ENCODE measurements at places on chromosomes 5 and 9.

- no peak for DNase-seq
Observed at GRCh38 chr9:68794898-68795297, 89.9 kb downstream of the PIP5K1B start.

GRCh38 chr5:66558560-66558959 is 37.6 kb upstream of the MAST4 start:
- DNase-seq, result no peak

- DNase-seq, result no peak
Observed at GRCh38 chr5:56060276-56061110, 65.7 kb upstream of the IL6ST start.

- DNase-seq, result peak; percentile 96
Observed at GRCh38 chr9:127741831-127742434, 6.8 kb upstream of the TOR2A start.

- DNase-seq, result peak; percentile 67
Observed at GRCh38 chr5:153276151-153276550, 214.3 kb upstream of the GRIA1 start.

DNA sequence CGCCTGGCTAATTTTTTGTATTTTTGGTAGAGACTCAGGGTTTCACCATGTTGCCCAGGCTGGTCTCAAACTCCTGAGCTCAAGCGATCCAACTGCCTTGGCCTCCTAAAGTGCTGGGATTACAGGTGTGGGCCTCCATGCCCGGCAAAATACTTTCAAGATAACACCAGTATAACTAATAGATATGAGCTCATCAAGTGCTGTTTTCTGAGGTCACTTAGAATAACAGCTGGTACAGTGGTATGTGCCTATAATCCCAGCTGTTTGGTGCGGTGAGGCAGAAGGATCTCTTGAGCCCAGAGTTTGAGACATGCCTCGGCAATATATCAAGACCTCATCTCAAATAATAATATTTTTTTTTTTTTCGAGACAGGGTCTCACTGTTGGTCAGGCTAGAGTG is 30.5 kb upstream of the CREBRF start:
- no peak for DNase-seq

- DNase-seq, result no peak
Observed at GRCh38 chr5:34660444-34660843, 4.3 kb downstream of the RAI14 start.

- DNase-seq, result no peak
Observed at GRCh38 chr9:107653263-107653821, 163.8 kb upstream of the KLF4 start.

DNA sequence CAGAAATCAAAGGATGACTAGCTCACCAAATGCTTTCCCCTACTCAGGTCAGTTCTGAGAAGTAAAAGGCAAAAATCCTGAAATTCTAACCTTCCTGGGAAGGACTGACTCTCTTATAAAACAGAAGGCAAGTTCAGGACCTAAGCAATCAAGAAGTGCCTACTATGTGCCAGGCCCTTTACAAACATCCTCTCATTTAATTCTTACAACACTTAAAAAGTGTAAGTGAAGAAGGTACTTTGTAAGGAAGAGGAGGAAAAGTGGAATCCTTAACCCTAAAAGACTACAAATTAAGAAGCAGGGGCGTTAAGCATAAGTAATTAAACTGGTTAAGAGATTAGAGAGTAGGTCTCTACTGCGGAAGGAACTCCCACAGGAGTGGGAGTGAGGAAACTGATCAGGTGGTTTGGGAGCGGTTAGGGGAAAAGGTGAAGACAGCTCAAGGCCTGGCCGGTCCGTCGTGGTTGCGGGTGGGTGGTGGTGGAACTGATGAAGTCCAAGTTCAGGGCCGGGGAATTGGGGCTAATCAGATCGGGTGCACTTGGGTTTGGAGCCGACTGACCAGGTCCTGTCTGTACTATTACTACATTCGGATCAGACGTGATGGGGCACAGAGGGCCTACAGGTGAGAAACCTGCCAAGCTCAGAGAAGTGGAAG is 839 bp downstream of the MED27 start:
- no peak for DNase-seq

- no peak for DNase-seq
Observed at GRCh38 chr9:108050894-108051293, 561.3 kb upstream of the KLF4 start.

GRCh38 chr9:110880189-110880588 is 158.1 kb downstream of the LPAR1 start:
- no peak for DNase-seq

- DNase-seq, result no peak
Observed at GRCh38 chr9:137494104-137494544, 35.0 kb upstream of the NSMF start.

DNA sequence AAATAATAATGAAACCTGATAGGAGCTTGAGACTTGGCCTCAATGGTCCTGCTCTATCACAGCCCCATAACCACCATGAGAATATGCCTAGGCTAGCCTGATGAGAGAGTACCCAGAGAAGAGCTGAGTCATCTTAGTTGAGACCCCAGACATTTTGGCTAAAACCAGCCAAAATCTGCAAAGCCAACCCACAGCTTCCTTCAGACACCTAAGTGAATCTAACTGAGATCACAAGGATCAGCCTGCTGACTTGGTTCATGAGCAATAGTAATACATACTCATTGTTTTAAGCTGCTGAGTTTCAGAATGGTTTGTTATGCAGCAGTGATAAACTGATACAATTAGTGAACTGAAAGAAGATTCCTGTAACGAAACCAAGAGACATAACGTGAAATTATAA is 473.7 kb upstream of the PTGER4 start:
- no peak for DNase-seq

GRCh38 chr9:33164138-33164809 is 2.9 kb downstream of the B4GALT1 start:
- no peak for DNase-seq

DNA sequence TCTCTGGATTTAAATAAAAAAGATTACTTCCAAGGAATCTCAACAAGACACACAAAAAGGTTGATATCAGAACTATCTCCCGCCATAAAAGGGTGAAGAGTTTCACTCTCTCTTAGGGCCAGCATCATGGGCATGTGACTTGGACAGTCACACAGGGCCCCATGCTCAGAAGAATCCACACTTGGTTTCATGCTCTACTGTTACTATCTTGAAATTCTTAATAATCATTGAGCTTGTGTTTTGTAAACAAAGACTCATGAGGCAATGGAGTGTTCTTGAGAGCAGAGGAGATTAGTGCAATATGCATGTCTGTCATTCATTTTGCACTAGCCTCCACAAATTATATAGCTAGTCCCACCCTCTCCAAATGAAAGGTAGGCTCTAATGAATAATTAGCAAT is 58.4 kb downstream of the HMHB1 start:
- no peak for DNase-seq

- DNase-seq, result peak; percentile 53
Observed at GRCh38 chr9:71285191-71285656, 163.8 kb upstream of the TRPM3 start.

GRCh38 chr9:132415181-132415580 is 5.2 kb downstream of the CFAP77 start:
- DNase-seq, result no peak

DNA sequence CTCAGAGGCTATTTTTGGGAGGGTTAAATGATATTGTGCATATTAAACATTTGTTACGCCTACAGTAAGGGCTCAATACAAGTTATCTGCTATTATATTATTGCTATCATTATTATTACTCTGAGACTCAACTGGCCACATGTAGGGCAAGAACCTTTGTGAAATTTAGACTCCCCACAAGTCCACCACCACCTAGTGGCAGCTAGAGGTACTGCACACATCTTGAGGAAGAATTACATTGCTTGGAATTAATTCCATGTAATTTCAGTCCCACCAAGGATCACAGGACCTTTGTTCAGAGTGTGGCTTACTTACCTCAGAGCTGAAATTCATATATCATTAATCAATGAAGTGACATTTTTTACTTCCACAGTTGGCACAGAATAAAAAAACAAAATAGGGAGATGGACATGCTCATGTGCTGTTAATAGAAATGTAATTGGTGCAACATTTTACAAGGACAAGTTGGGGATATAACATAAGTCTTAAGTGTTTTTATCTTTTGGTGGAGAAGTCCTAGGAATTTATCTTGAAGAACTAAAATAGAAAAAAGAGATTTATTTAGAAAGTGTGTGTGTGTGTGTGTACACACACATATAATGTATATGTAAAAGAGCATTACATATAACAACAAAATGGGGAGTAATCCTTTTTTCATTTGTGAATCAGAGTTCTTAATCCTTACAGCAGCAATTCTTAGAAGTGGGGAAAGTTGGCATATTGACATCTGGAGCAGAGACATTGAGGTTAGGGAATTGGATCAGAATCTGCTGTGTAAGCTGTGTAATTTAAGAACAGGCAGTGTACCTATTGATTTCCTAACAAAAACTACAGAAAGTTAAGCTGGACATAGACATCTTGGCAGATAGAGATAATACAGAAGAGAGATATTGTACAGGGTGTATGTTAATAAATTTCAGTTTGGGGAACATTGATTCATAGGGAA is 11.2 kb downstream of the MSANTD3 start:
- DNase-seq, result peak; percentile 70

- DNase-seq, result no peak
Observed at GRCh38 chr5:4855036-4855435, 285.1 kb upstream of the ADAMTS16 start.

DNA sequence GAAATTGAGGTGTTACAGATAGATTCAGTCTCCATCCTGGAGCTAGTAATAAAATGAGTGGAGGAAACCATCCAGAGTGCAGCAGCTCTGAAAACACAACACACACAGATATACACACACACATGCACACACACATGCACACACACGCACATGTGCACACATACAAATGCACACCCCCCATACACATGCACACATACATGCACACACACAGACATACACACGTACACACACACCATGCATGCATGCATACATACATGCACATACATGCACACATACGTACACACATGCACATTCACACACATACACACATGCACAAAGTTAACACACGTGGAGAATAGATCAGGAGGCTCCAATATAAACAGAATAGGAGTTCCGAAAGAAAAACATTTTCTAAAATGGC is 21.0 kb upstream of the OBP2B start:
- DNase-seq, result peak; percentile 13

GRCh38 chr9:32571969-32572899 is 725 bp downstream of the NDUFB6 start:
- DNase-seq, result peak; percentile 63

- no peak for DNase-seq
Observed at GRCh38 chr9:84394036-84394435, 53.5 kb upstream of the SLC28A3 start.

GRCh38 chr9:113154946-113155345 is 4.1 kb downstream of the SLC31A2 start:
- no peak for DNase-seq

- DNase-seq, result no peak
Observed at GRCh38 chr5:79493596-79494345, 20.2 kb downstream of the HOMER1 start.

DNA sequence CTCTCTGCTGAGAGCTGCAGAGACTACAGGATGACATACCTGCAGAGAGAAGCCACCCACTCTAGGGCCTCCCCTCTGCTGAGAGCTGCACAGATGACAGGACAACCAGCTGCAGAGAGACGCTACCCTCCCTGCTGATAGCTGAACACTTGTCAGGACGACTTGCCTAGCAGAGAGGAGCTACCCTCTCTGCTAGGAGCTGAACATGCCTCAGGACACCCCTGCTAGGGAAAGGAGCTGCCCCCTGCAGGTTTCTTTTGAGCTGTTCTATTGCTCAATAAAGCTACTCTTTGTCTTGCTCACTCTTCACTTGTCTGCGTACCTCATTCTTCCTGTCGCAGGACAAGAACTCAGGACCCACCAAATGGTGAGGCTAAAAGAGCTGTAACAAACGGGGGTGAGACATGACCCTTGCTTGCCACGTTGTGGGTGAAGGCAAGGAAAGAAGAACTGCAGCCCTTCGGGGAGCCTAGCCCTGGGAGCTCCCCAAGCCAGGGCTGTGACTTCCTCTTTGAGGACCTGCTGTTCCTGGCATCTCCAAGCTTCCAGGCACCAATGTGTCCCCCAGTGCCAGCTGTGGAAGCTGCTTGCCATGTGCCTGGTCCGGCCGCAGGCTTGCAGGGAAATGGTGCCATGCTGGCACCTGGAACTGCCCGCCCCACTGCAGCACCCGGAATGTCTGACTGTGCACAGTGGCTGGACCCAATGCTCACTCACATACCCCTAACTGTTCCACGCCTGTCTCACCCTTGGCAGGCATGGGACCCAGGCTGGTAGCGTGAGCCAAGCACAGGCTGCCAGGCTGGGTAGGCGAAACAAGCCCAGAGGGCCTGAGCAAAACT is 5.1 kb upstream of the TESK1 start:
- DNase-seq, result no peak

DNA sequence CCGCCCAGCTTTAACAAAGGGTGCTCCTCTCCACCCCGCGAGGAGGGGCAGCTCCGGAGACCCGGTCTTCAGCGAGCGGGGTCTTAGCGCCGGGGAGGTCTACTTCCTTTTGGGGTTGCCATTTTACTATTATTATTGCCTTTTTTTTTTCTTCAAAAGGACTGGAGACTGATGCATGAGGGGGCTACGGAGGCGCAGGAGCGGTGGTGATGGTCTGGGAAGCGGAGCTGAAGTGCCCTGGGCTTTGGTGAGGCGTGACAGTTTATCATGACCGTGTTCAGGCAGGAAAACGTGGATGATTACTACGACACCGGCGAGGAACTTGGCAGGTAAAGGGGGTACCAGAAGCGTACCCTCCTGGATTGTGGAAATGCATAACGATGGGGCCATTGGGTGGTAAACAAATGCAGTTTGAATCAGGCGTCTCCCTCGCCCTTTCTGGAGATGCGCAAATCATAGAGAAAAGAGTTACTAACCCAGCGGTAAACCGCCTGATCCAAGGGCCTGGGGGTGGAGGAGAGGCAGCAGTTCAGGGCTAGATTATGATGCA is 1.2 kb downstream of the DAPK1 start:
- DNase-seq, result no peak

GRCh38 chr9:126862104-126862761 is 1.8 kb downstream of the ZBTB34 start:
- DNase-seq, result peak; percentile 48

All from ecto neural progenitor cell (in vitro differentiated cells).